Nucleus accumbens (tissue), 56 donors: ENCODE measurements at places on chromosomes 12 and 14.

GRCh38 chr12:104443008-104443407 is 13.7 kb upstream of the CHST11 start:
- DNase-seq, result no peak

GRCh38 chr14:73718418-73719251 is 4.5 kb upstream of the PNMA1 start:
- DNase-seq, result no peak

GRCh38 chr14:52883658-52884057 is 67.2 kb downstream of the FERMT2 start:
- DNase-seq, result no peak

GRCh38 chr12:94333396-94333795 is 126.3 kb downstream of the CEP83 start:
- DNase-seq, result no peak

- no peak for DNase-seq
Observed at GRCh38 chr14:36315159-36315853, 5.1 kb downstream of the MBIP start.

- DNase-seq, result no peak
Observed at GRCh38 chr12:111056618-111057521, 136.5 kb upstream of the MYL2 start.

DNA sequence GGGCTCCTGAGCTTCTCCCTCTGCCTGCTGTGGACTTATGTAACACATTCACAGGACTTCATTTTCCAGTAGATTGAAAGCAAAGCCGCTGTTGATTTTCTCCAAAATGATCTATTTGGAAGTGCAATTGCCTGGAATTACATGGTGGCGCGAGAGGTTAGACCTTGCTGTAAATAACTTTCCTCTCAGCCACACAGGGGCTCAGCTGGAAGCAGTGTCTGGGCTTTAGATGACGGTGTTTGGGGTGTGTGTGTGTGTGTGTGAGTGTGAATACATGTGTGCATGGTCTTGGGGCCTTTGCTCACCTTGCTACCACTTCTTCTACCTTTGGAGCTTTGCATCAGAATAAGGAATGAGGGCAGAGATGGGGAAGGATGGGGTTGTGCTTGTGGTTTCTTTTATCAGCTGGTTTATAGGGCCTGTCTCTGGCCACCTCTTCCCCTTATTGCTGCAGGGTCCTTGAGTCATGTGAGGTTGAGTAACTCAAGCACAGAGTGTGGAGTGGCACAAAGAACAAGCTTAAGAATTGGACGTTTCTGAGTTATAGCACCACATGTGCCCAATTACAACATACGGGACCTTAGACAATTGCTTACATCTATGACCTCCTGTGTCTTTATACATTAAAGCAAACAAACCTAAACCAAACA is 280.6 kb downstream of the NRXN3 start:
- no peak for DNase-seq

- no peak for DNase-seq
Observed at GRCh38 chr12:106135075-106135474, 3.7 kb downstream of the NUAK1 start.

GRCh38 chr12:46569826-46570439 is 197.4 kb upstream of the SLC38A2 start:
- DNase-seq, result no peak

GRCh38 chr12:11568762-11569478 is 80.6 kb upstream of the ETV6 start:
- DNase-seq, result no peak

GRCh38 chr12:26101350-26101734 is 23.5 kb downstream of the BHLHE41 start:
- no peak for DNase-seq

GRCh38 chr12:57765698-57766463 is 997 bp downstream of the CYP27B1 start:
- no peak for DNase-seq

DNA sequence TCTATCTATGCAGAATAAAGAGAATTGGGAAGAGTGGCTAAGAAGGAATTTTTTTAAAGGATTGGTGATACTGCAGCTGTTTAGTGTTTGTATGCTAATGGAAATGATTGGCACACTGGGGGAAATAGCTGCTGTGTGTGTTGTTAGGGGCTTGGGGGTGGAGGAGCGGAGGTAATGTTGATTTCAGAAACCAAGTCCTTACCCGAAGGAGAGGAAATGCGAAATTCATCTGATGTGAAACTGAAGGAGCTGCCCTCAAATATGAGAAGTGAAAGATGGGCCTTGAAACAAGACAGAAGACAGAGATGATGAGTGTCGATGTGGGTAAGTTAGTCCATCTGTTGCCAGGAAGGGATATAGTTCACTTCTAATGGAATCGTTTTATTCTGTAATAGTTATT is 21.2 kb upstream of the RNASE12 start:
- no peak for DNase-seq

DNA sequence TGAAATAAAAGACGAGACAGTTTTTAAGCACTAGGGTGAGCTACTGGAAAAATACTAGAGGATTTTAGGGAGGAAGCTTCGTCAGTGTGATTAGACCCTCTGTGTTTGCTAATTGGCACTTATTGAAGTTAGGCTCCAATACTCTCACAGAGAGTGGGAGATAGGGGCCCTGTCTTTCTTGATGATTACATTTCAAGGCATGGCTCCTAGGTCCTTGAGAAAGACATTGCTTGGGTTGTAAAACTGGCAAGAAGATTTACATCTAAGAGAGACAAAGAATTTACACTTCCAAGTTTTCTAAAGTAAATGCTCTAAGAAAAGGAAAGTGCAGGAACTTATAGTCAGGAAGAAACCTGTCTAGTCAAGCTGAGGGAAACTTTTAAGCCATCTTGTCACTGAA is 183.2 kb downstream of the C12orf50 start:
- DNase-seq, result no peak

DNA sequence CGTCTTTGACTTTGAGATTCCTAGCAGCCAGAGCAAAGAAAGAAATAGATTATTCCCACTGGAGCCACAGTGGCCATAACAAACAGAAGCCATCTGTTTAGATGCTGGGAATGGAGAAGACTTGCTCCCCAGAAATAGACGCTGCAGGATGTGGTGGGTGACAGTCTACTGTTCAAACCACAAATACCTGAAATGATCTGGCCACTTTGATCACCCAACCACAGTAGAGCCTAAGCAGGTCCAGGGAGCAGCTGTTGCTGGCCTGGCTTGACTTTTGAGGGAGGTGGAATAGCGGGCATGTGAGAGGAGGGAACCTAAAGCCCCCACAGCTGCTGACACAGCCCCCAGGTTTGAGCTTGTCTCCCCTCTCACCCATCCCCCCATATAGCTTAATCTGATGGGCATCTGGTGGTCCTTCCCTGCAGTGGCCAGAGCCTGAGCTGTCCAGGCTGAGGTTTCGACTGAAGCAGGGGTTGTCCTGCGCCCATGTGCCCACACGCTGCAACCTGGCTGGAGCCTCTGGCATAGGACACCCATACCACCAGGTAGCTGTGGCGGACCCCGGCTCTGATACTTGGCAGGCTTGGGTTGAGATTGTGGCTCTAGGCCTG is 38.7 kb downstream of the SH2B3 start:
- DNase-seq, result no peak

DNA sequence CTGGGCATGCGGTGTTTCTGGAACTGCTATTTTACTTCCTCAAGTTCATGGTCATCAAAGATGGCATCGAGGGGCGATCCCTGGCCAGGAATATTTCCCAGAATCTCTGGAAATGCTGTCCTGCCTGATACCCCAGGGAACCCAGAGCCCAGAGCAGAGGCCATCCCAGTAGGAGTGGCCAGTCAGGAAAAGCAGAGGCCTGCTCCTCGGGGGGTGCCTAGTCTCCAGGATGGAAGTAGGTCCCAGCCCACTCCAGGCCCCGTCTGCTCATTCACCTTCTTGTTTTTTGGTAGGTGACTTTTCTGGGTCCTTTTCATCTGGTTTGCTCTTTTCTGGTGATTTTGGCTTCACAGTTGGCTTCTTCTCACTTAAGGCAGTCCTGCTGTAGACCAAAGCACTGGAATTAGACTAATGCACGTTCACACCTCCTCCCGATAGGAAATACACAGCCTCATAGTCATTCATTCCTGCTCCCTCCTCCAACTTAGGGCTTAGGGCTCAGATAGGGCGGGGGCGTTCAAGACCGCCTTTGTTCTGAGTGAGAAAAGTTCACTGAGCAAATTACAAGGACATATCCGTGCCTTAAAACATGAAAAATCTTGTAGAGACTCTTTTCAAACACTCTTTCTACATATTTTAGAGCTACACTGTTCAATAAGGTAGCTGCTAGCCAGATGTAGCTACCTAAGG is 51.1 kb downstream of the TRAFD1 start:
- DNase-seq, result no peak

- DNase-seq, result no peak
Observed at GRCh38 chr14:69987406-69988121, 108.3 kb downstream of the SMOC1 start.

DNA sequence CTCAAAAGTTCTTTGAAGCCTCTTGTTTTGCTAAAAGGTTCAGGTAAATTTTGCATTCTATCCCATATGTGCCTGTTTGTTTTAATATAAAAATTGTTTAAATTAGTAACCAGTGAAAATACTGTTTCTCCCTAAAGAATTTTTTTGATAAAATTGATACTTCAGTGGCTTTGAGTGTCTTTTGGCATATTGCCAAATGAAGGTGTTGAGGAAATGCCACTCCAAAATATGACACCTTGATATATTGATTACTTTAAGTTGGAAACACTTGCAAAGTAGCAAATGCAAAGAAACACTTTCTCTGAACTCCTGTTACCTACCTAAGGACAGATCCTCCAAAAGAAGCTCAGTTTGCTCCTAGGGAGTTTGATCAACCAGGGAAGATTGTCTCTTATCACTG is 8.4 kb downstream of the STYX start:
- no peak for DNase-seq

DNA sequence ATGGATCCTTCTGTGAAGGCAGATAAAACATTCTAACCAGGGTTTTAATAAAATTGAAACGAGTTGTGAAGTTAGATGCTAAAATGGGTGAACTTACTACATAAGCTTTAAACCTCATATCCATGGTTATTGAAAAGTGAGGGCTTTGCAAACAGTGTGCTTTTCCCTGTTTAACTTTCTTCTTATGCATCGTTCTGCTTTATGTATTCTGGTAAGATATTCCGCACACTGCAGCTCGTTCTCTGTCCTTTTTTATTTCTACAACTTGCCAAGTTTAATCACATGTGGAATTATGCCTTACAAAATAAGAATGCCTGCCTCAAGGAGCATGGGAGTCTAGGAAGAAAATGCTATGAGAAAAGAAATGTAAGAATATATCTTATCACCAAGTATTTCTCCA is 30.9 kb downstream of the PELI2 start:
- no peak for DNase-seq

DNA sequence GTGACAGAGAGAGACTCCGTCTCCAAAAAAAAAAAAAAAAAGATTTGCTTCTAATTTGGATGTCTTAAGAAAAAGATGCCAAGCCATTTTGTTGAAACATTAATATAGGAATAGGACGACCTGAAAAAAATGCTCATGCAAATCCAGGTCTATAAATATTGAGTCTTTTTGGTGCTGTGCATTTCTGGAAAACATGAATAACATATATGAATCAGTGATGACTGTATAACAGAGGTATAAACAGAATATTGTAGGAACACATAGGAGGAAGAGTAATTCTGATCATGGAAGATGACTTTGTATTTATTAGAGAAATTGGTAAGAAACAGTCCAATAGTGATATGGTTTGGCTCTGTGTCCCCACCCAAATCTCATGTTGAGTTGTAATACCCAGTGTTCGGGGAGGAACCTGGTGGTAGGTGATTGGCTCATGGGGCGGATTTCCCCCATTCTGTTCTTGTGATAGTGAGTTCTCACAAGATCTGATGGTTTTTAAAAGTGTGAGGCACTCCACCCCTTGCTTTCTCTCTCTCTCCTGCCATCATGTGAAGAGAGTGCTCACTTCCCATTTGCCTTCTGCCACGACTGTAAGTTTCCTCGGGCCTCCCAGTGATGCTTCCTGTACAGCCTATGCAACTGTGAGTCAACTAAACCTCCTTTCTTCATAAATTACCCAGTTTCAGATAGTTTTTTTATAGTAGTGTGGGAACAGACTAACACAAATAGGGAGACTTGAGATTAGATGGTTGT is 3.0 kb upstream of the SRSF5 start:
- no peak for DNase-seq

DNA sequence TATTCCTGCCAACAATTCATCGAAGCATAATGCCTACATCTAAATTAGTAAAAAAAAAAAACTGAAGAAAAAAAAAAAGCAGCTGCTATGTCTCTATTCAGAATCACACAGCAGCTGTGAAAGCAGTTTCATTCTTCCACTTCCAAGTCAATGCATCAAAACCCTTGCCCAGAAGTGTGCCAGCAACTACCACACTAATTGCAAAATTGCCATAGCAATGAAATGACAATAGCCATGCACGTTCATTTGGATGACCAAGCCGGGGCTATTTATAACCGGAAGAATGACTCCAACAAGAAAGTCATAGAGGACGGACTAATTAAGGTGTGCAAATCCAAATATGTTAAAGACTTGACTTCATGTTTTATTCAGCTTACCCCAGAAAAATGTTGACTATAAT is 42.5 kb downstream of the SLC2A13 start:
- no peak for DNase-seq

DNA sequence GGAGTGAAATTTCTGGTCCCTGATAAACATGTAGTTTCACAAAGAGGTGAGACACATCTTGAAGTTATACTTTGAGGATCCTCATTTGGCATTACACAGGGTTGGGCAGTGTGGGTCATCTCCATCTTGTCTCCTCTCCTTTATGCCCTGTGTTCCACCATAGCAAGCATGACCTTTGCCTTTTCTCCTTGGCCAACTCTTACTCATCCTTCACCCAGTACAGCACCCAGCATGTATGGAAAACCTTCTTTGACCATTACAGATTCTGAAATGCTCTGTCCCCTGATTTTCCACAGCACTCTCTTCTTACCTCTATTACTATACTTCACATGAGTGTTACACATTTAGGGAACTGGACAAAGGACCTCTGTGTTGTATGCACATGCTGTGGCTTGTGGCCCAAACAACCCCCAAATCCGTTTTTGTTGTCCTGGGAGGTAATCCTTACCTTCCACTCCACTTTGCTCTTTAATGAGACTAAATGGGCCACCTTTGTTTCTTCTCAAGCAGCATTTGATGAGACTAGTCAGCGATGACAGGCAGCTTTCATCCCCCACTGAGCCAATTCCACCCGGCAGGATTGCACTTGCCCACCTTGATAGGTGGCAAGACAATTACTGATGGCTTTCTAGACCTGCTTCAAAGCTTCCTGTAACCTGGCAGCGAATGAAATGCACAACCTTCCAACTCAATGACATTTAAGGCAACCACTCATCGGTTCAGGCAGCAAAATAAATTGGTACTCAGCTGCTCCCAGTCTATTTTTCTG is 163.5 kb downstream of the MON2 start:
- DNase-seq, result no peak

DNA sequence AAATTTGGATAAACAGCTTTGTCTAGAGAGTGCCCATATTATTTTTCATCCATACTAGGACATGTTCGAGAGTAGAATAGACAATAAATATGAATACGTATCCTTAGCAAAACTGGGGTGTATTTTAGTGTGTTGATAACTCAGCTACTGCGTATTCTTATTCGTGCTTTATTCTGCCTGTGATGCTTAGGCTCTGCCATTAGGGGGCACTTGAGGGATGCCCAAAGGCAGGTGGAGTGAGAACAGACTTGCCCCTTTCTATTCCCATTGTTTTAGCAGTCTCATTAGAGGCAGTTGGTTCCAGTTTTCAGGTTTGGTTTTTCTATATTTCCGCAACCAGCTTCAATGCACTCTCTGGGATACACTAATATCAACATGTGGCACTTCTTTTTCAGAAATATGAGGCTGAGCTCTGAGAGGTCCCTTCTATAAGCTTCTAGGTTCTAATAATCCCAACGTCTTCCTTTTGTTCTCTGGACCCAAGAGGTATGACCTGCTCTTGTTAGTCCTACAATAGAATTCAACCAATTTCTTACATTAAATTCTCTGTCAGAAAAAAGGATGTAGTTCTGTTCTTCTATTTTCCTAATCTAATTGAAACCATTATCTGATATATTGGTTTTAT is 985.7 kb upstream of the FBXO33 start:
- no peak for DNase-seq
